ENCODE measurements at places on chromosomes 1 and 21.

DNA sequence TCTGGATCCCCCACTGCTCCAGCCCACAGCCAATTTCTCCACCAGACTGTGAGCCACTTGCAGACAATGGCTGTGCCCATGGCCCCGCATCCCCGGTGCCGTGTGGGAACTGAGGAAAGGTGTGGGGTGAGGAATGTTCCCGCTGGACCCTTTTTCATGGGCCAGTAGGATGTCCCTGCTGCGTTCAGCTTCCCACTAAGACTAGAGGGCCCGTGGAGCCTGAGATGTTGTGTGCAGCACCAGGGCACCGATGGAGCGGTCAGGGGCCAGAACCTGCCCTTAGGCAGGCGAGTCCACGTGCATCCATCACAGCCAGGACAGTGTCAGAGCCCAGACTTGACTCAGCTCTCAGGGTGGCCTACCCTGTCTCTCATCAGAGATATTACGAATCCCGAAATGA is 105.7 kb upstream of the COL6A1 start:
- no peak for DNase-seq

DNA sequence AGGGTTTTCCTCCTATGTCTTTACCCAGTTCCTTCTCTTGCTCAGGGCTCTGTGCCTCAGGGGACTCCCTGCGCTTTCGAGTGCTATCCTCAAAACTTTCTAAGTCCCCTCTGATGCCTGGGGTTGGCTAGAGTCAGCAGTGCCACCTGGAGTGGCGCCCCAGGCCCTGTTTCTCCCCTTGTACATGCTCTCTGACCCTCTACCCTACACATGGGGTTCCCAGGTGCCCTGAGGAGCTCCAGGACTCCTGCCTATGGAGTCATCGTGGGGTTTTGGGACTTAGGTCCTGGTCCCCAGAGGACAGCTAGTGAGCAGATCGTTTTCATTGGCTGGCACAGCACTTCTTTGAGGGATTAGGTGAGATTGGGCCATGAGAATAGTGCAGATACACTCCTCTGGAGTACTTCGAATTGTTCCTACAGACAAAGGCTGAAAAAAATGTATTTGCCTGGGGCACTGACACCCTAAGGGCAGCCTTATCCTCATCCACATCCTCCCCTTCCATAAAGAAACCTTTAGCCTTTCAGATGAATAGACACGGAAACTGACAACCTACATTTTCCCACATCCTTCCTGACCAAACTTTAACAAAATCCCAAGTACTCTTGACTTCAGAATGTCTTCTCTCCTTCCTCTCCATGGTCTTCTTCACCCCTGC is 41.5 kb downstream of the LGR6 start:
- no peak for DNase-seq

DNA sequence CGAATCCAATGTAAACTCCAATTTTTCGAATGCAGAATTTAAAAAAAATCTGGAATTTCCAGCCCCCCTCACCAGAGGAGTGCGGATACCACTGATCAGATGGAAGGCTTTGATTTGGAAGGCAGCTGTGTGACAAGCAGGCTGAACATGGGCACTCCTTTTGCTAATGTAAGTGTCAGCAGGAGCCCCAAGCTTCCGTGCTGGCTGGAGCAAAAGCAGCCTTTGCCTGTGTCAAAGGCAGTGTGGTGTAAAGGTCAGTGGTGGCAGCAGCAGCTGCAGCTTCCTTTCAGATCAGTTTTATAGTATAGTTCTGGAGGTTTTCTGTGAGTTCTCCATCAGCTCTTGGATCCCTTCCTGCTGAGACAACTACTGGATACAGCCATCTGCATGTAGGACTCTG is 259.9 kb downstream of the CTH start:
- DNase-seq = no peak

DNA sequence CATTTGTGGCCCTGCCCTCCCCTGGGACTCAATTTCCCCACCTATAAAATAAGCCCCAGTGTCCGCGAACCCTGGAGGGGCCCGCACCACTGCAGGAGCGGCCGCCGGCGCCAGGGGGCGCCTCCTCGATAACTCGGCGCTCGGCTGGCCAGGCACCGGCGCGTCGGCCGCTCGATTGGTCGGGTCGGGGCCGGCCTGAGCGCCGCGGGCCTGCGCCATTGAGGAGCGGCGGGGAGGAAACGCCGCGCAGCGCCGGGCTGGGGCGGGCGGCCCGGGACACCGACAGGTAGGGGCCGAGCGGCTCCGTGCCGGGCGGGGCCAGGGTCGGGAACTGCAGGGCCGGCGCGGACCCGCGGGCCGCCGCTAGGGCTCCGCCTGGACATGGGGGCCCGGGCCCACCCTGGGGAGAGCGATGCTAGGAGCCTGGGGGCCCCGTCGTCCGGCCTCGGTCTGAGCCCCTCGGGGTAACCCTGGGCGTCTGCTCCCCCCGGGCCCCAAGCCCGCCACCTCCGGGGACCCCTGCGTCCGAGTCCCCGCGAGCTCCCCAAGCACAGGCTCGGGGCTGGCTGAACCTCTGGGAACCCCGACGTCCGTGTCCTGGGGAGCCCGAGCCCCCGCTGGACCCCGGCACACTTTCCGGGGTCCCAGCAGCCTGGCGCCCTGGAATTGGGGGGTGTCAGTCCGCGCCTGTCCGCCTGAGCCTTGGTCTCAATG is at the start of gene VPS13D:
TSS of gene VPS13D (plus strand) at position 196 of the 714 bp plus-strand sequence. CDS start 4,237 bp downstream, outside the sequence.
- DNase-seq = peak; percentile 88

DNA sequence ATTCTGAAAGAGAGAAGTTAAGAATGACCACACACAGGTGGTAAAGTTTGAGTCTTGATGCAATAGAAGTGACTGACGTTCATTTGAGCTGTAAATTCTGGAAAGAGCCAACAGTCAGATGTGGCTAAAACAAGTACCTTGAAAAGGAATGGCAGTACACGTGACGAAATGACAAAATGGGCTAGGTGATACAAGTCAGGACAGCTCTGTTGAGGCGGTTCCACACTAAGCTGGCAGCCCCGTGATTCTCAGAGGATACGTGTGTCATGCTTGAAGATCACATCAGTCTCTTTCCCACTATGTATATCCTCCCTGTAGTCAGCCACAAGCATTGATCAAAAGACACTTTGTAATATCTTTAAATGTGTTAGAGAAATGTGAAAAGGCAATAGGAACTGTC is 881.3 kb upstream of the ADGRL2 start:
- DNase-seq = no peak

- DNase-seq = no peak
These were observed 1190.9 kb upstream of the PRMT6 start for GRCh38 chr1:105865546-105865945.

DNA sequence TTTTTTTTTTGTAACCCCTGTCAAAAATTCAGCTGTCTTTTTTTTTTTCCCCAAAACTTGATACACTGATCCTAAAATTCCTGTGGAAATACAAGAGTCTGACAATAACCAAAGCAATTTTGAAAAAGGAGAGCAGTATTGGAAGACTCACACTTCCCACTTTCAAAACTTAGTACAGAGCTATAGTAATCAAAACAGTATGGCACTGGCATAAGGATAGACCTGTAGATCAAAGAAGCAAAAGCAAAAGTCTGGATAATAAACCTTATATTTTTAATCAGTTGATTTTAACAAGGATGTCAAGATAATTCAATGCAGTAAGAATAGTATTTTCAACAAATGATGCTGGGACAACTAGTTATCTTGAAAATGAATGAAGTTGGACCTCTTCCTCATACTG is 17.3 kb downstream of the FBXO28 start:
- DNase-seq = no peak

GRCh38 chr1:20775700-20776099 is 11.4 kb downstream of the HP1BP3 start:
- no peak for DNase-seq

GRCh38 chr21:25836396-25836795 is 101.6 kb downstream of the GABPA start:
- no peak for DNase-seq

GRCh38 chr21:35016071-35016470 is 33.0 kb downstream of the RUNX1 start:
- DNase-seq = peak; percentile 6

DNA sequence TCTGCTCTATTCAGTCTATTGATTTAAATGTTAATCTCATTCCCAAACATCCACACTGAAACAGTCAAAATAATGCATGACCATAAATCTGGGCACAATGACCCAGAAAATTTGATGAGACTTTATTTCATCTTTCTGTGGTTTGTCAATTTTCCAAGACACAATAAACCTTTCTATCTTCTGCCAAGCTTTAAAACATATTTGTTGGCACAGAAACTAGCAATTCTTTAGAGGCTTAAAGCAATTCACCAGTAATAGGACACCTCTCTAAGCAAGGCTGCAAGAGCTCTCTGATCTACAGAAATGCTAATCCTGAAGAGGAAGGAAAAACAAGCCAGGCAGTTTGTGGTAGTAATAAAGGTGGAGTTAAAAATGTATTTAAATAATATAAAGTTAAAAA is 113.7 kb downstream of the FCRL5 start:
- no peak for DNase-seq

DNA sequence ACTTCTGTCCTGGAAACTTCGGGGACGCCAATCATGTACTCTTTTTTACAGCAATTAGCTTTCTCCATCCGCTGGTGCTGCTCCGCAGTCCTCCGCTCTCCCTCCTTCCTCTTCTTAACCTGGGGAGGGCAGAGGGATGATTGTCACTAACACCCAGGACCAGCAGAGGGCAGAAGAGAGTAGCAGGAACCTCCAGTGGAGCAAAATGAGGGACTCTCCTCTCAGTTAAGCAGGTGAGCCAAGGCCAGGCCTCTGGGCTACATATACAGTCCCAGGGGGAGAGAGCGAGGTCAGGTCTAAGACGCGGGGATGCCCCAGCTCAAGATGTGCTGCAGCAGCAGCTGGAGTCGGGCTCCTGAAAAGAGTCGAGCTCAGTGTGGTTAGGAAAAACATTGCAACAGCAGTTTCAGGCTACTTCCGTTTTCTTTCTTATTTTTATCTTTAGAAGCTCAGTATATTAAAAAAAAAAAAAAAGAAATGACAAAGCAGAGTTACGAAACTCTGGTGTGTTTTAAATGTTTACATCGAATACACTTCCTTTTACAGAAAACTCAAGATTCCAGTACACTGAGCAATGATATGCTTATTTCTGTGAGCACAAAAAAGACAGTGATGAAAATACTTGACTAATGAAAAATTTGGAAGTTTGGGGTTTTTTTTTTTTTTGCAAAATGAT is 25.7 kb upstream of the NLRP3 start:
- DNase-seq = peak; percentile 84

DNA sequence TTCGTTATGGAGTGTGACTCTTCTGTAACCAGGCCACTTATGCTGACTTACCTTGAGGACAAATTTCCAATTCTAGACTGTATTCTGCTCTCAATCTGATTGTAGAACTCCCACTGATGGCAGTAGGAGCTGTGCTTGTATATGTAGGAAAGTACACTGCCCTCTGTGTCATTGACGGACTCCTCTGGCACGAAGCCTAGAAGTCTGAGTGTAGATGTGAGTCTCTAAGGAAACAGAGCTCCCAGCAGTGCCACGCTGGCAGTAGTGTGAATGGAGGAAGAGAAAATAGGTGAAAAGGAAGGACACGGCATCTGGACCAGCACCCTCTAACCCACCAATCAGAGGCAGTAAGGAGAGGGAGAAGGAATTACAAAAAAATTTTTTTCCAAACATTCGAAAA is 130.4 kb upstream of the ADGRL2 start:
- no peak for DNase-seq

GRCh38 chr1:178434899-178435435 is 61.8 kb downstream of the CLEC20A start:
- no peak for DNase-seq

- no peak for DNase-seq
These were observed 49.8 kb downstream of the DHX9 start for GRCh38 chr1:182888736-182889531.

GRCh38 chr21:21806711-21807597 is 808.7 kb downstream of the NCAM2 start:
- DNase-seq = no peak

GRCh38 chr1:63148825-63149645 is 173.3 kb upstream of the FOXD3 start:
- peak; percentile 3 for DNase-seq

DNA sequence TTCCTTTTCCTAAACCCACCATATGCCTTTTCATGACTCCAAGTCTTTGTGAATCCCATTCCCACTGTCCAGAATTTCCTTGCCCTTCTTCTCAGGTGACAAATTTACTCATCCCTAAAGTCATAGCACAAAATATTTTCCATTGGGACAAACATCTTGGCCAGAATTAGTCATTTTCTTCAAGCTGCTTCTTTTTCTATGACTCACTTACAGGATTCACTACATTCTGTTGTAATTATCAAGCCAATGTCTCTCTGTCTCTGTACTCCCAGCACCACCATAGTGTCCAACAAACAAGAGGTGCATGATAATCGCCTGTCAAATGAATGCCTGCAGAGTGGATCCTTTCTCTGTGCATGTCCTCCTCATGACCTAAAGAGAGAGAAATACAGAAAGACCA is 37.8 kb downstream of the SGIP1 start:
- DNase-seq = no peak

- DNase-seq = no peak
These were observed 49.7 kb upstream of the IFI44L start for GRCh38 chr1:78570539-78570938.

DNA sequence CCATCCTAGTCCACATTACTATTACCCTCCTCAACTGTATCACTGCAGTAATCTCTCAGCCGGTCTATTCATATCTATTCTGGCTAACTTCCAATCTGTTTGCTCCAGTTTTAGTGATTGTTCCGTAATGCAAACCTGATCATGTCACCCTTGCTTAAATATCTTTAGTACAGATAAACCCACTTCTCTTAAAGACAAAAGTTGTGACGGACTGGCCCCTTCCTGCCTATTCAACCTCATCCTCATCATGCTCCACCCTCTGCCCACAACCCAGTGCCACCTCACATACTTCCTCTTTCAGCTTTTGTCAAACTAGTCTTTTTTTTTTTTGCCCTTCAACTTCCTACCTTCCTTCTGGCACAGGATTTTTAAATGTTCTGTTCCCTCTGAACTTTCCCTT is 2.8 kb upstream of the C1orf162 start:
- DNase-seq = peak; percentile 67

DNA sequence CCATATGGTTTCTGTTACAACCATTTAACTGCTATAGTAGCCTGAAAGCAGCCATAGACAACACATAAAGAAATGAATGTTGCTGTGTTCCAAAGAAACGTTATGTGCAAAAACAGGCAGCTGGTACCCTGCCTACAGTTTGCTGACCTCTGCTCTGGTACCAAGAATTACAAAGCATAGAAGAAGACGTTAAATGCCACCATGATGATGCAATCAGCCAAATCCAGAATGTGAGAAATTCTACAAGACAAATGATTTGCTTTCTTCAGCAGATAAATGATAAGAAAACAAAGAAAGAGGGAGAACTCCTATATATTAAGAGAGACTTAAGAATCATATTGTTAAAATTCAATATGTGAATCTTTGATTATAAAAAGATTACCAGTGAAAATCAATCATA is 97.8 kb upstream of the PDE4B start:
- DNase-seq = no peak

DNA sequence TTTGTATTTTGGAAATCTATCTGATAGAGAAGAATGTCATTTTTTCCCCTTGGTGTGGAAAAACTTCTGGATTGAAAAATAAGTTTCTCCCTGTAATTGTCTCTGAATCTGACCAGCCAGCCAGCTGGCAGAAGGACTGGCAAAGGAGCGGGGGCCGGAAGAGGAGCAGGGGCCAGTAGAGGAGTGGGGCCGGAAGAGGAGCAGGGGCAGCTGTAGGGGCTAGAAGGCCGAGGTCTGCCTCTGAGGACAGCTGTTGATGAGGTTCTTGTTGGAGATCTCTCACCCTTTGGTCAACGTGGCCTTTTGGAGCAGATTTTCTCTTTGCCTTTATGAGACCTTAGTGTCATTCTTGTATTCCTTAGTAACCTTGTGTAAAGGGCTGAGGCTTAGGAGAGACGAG is 121.8 kb downstream of the GALNT2 start:
- no peak for DNase-seq

- DNase-seq = no peak
These were observed 27.8 kb upstream of the CNTN2 start for GRCh38 chr1:205015241-205015640.

GRCh38 chr1:2003541-2004131 is at the start of gene CFAP74:
Gene CFAP74 (minus strand): TSS chr1:2003786. CDS start chr1:1990956, 12,830 bp downstream.
- DNase-seq = peak; percentile 18

Measured in activated CD4-positive, alpha-beta T cell treated with anti-CD3 and anti-CD28 coated beads, Interleukin-2, amount 50 U/mL, for 48 hours (primary cell).